Hepatocyte (in vitro differentiated cells): ENCODE measurements at places on chromosomes 3 and 15. TPM values are rescaled to one million over a fixed set of nuclear protein-coding genes. Genes with fewer than 3 reads are reported as not detected.

- no peak overlapping the region for H3K4me3 ChIP-seq
- no peaks in the 10 kb centered on the region for H3K36me3 ChIP-seq
- H3K27me3 ChIP-seq: no peaks in the 10 kb centered on the region
- H3K4me1 ChIP-seq: peaks cover 27% of the 10 kb centered on the region
- peak overlapping the region; percentile 70 for H3K27ac ChIP-seq
- DNase-seq: no peak
Observed at GRCh38 chr3:158775426-158776410, 26.1 kb upstream of the MFSD1 start.

DNA sequence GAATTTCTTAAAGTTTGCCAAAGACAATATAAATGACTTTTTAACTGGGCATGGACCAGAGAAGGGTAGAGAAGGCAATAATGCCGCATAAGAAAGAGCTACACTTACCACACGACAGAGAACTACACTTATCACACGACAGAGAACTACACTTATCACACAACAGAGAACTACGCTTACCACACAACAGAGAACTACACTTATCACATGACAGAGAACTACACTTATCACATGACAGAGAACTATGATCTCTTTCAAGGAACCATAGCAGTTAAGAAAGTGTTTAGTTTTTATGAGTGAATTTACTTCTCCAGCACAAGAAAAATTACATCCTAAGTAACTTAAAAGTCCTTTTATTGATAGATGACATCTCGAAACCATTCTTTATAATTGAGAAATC lies 32.0 kb downstream of the DCUN1D1 start:
- H3K27ac ChIP-seq: no peak overlapping the region
- no peaks in the 10 kb centered on the region for H3K4me1 ChIP-seq
- H3K27me3 ChIP-seq: no peaks in the 10 kb centered on the region

GRCh38 chr3:125310623-125311081 lies 64.5 kb downstream of the ZNF148 start:
- H3K27ac ChIP-seq: no peak overlapping the region
- H3K4me1 ChIP-seq: no peaks in the 10 kb centered on the region
- no peak for DNase-seq
- H3K27me3 ChIP-seq: no peaks in the 10 kb centered on the region
- H3K36me3 ChIP-seq: no peaks in the 10 kb centered on the region

- peak; percentile 71 for DNase-seq
- H3K4me3 ChIP-seq: no peak overlapping the region
- peak overlapping the region; percentile 87 for H3K27ac ChIP-seq
- H3K36me3 ChIP-seq: no peaks in the 10 kb centered on the region
- no peaks in the 10 kb centered on the region for H3K27me3 ChIP-seq
Observed at GRCh38 chr3:111735243-111735758, 123.8 kb upstream of the PHLDB2 start.

- no peak overlapping the region for H3K4me3 ChIP-seq
- DNase-seq: no peak
- H3K4me1 ChIP-seq: no peaks in the 10 kb centered on the region
- H3K27me3 ChIP-seq: no peaks in the 10 kb centered on the region
Observed at GRCh38 chr15:52518487-52519371, 10.0 kb downstream of the MYO5A start.

GRCh38 chr3:64303881-64304280 lies 78.6 kb upstream of the PRICKLE2 start:
- no peak overlapping the region for H3K27ac ChIP-seq
- H3K36me3 ChIP-seq: no peaks in the 10 kb centered on the region
- no peak overlapping the region for H3K4me3 ChIP-seq
- no peak for DNase-seq

DNA sequence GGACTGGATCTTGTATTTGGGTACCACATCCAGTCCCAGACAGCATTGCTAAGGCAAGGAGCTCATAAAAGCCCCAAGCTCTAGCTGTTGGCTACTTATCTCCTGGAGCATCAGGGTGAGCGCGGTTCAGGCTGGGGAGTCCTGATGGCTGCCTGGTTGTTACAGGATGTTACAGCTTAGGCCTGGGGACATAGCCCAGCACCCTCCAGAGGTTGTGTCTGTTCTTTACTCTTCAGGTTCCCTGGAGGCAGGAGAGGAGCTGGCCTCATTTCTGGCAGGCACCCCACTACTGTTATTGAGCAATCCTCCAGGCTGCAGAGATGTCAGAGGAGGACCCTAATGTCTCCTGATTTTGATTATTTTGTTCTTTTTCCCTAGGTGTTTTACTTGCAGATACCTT lies 26.6 kb downstream of the APBA2 start:
- H3K4me1 ChIP-seq: no peaks in the 10 kb centered on the region
- DNase-seq: no peak
- H3K36me3 ChIP-seq: no peaks in the 10 kb centered on the region
- no peaks in the 10 kb centered on the region for H3K27me3 ChIP-seq
- no peak overlapping the region for H3K27ac ChIP-seq

DNA sequence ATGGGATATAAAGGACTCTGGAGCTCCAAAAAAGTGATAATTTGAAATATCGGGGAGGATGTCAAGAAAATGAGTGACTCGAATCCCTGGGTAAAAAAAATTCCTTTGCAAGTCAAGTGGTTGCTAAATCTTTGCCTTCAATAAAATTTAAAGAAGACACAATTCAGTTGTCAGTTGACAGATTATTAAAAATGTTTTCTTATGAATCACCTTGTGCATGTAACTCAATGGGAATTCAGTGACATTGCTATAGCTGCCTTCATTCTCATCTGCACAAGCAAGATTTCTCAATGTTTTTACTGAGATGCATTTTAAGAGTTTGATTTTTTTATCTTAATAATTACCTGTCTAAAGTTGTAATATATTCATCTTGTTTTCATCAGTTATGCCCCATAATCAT lies 264.0 kb upstream of the IL12A start:
- H3K36me3 ChIP-seq: no peaks in the 10 kb centered on the region
- no peak for DNase-seq
- no peak overlapping the region for H3K4me3 ChIP-seq
- H3K27ac ChIP-seq: no peak overlapping the region
- H3K27me3 ChIP-seq: no peaks in the 10 kb centered on the region

DNA sequence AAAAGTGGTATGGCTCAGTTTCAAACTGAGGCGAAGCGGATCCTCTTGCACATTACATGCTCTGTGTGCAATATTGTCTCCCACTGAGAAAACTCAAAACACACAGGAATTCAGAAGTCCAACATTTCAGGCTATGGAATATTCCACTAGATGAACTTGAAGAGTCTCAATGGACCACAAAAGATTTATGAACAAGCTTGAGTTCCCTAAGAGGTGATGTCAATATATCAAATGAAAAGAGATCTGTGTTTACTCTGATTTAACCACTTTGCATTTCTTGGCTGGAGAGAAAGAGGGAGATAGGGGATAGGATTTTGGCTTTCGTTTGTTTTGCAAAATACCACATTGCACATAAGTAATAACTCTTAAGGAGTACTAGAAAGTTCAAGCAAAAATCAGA lies 20.3 kb downstream of the PDZRN3 start:
- no peaks in the 10 kb centered on the region for H3K36me3 ChIP-seq
- H3K4me3 ChIP-seq: no peak overlapping the region
- peaks cover 62% of the 10 kb centered on the region for H3K4me1 ChIP-seq
- no peaks in the 10 kb centered on the region for H3K27me3 ChIP-seq
- DNase-seq: no peak

DNA sequence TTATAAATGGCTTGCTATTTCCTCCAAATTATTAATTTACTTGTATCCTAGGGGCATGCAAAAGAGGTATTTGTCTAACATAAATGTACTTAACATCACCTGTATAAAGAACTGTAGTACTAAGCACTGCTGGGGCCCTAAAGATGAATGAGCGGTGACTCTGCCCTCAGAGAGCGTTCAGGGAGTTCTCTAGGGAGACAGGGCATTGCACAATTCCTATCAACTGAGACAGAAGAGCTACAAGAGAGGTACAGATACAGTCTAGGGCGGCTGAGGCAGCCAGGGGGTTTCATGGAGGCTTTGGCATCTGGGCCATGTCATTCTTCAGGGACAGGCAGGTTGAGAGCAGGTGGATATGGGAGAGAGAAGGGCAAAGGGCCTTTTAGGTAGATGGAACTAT lies 39.9 kb upstream of the PARL start:
- no peaks in the 10 kb centered on the region for H3K27me3 ChIP-seq
- DNase-seq: no peak
- H3K4me1 ChIP-seq: no peaks in the 10 kb centered on the region
- no peak overlapping the region for H3K4me3 ChIP-seq
- H3K27ac ChIP-seq: peak overlapping the region; percentile 76

- no peaks in the 10 kb centered on the region for H3K27me3 ChIP-seq
- no peak for DNase-seq
- no peak overlapping the region for H3K27ac ChIP-seq
- no peaks in the 10 kb centered on the region for H3K36me3 ChIP-seq
Observed at GRCh38 chr15:59330649-59331048, 42.0 kb downstream of the MYO1E start.

DNA sequence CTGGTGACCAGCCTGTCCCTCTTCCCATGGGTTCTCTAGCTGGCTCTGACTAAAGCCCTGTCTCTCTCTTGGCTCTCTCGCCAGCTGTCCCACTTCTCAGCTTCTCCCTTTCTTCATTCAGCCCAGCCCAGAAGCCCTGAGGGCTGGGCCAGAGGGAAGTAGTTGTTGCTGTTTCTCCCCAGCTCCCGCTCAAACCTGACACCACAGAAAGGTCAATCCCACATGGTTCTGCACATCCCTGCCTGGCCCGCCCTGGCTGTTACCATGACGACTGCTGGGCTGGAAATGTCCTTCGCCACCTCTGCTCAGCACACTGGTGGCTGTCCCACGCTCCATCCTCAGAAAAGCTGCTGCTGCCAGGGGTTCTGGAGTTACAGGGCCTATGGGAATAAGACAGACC lies 25.9 kb downstream of the CCDC32 start:
- H3K27ac ChIP-seq: no peak overlapping the region
- H3K27me3 ChIP-seq: no peaks in the 10 kb centered on the region
- no peaks in the 10 kb centered on the region for H3K36me3 ChIP-seq
- no peak for DNase-seq
- H3K4me3 ChIP-seq: no peak overlapping the region

DNA sequence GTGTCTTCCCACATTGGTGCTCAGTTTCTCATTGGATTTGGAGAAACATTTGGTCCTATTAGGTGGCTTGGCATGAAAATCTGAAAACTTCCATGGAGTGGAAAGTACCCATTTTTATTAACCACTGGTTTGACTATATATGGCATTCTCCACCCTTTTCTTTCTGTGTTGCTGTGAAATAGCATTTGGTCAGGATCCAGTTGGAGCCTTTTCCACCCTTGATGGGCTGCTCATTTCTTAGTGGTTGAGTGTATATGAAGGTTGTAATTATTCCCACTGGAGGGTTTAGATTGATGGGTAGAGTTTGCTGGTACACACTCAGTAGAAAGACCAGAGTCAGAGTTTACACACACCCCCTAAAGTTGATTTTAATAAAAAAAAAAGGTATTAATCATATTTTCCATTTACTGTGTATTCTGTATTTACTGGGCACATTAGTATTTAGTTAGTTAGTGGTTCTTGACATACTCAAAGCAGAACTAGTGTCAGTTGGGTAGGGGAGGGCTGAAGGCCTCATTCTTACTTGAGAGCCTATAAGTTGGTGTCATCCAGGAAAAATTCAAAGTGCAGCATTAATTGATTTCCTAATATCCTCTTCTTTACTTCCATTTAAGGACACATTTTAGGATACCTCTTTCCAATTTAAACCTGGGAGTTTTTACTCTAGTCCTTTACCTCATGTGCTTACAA lies 69.5 kb downstream of the FLNB start:
- H3K4me3 ChIP-seq: no peak overlapping the region
- no peak overlapping the region for H3K27ac ChIP-seq
- peaks cover 6% of the 10 kb centered on the region for H3K36me3 ChIP-seq
- no peak for DNase-seq

DNA sequence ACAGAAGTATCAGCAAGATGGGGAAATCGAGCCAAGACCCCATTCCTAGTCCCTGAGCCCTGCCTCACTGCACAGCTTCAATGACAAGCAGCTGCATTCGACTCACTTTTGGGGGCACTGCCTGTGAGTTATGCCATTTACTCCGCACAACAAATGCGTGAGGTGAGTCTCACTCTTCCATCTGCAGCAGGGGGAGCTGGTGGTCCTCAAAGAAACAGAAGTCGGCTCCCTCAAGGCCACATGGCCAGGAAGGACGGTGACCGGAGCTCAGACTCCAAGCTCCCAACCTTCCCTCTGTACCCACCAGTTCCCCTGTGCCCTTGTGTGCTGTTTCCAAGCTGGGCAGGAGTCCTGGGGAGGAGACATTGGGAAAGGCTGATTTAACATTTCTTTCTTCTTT lies 127.7 kb upstream of the IQSEC1 start:
- H3K36me3 ChIP-seq: no peaks in the 10 kb centered on the region
- no peaks in the 10 kb centered on the region for H3K27me3 ChIP-seq
- no peak for DNase-seq
- no peak overlapping the region for H3K27ac ChIP-seq

- no peaks in the 10 kb centered on the region for H3K4me1 ChIP-seq
- peak; percentile 35 for DNase-seq
- no peaks in the 10 kb centered on the region for H3K36me3 ChIP-seq
Observed at GRCh38 chr15:72758182-72758581, 25.4 kb downstream of the ADPGK start.

DNA sequence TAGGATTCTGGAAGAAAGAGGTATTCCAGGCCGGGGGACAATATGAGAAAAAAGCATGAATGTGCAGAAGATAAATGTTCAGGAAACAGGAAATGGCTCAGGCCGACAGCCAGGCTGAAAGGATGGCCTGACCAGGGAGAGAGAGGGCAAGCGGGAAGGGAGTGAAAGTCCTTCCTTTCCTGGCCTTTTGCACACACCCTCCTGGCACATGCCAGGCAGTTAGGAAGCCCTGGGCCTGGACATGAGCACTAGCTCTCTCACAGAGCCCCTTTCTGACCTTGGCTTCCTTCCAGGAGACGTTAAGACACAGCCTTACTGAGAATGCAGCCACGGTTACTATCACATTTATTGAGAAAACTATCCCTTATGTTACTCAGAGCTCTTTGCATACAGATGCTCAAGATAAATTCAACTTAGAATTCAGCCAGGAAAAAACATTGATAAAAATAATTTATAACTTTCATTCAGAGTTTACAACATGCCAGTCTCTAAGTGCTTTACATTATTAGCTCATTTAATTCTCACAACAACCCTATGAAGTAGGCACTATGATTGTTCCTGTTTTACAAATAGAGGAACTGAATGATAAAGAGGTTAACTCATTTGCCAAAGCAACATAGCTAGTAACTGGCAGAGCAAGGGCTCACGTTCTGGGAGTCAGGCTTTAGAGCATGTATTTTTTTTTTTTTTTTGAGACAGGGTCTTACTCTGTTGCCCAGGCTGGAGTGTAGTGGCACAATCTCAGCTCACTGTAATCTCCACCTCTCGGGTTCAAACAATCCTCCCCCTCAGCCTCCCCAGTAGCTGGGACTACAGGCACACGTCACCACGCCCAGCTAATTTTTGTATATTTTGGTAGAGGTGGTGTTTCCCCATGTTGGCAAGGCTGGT lies 39.4 kb upstream of the SMAD3 start:
- no peaks in the 10 kb centered on the region for H3K27me3 ChIP-seq
- no peak overlapping the region for H3K4me3 ChIP-seq
- no peaks in the 10 kb centered on the region for H3K36me3 ChIP-seq
- peaks cover 38% of the 10 kb centered on the region for H3K4me1 ChIP-seq
- peak overlapping the region; percentile 76 for H3K27ac ChIP-seq
- no peak for DNase-seq

PARP9 gene
- polyA plus RNA-seq: 15.0 and 17.5 TPM in 2 replicates

TTLL13 gene
- polyA plus RNA-seq: 0.27 TPM in 1 of 2 replicates, not detected in the other

SNURF gene
- polyA plus RNA-seq: 6.2 and 7.2 TPM in 2 replicates

MOBP gene
- polyA plus RNA-seq: 0.17 TPM in 1 of 2 replicates, not detected in the other

KLHL6 gene
- 0.04 TPM in 1 of 2 replicates, not detected in the other for polyA plus RNA-seq
